Gastrocnemius medialis (tissue), 4 donors: ENCODE measurements at places on chromosomes 3 and 15.

DNA sequence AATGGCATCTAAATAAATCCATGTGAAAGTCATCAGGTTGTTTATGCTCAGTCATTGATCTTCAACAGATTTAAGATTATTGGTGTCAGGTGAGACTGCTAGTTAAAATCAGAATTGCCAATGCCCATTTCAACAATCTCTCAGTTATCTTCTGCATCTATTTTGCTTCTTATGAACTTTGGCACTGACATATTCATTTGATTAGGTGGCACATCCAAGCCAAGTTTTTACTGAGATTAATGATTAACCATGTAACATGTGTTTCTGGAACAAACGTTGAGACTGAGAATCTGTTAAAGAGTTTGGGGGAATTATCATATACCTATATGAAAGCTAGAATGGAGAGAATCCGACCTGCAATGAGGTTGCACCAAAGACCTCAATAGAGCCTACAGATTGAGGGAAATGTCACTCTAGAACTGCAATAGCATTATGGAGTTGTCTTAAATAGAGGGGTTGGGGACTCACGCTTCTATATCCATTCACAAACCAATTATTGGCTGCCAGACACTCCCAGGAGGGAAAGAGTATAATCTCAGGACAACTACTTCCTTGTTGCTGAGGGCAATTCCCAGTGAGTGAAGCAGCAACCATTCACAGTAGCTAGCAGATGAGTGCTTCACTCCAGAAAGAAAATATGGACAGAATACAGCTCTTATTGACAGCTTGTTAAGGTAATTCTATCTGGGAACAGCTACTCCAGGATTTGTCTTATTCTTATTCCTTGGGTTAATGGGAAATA lies 891.3 kb downstream of the SQOR start:
- no peak for DNase-seq

- no peak for DNase-seq
Measured at GRCh38 chr3:177460047-177460446, 262.8 kb upstream of the TBL1XR1 start.

DNA sequence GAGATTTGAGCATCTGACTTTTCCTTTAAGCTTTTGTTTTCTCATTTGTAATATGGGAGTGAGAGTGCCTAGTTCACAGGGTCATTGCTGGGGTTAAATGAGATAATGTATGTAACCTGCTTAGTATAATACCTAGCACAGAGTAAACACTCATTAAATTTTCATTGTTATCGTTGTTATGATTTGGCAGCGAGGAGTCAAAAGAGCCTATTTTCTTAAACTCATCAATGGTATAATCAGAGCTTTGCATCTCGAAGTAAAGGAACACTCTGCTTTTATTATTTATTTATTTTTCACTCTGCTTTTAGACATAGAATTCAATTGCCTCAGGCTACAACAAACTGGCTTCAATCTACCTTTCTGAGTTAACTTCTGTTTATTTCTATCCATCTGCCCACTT lies 52.8 kb downstream of the LPP start:
- no peak for DNase-seq

DNA sequence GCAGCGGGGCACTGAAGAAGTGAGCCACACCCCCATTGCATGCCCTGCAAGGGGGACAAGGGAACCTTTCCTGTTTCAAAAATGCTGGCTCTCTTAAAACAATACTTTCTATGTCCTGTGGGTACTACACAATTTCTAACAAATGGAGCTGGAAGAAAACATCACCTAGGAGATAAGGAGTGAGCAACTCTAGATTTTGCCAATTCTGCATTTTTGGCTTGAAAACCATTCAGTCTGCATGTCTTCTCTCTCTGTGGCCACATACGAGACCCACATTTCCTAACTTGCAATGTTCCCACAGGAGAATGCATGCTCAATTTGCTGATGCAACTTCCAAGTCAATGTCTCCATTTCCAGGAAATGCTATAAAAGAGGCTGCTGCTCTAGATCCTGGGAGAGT lies 662.0 kb downstream of the SQOR start:
- DNase-seq: no peak

DNA sequence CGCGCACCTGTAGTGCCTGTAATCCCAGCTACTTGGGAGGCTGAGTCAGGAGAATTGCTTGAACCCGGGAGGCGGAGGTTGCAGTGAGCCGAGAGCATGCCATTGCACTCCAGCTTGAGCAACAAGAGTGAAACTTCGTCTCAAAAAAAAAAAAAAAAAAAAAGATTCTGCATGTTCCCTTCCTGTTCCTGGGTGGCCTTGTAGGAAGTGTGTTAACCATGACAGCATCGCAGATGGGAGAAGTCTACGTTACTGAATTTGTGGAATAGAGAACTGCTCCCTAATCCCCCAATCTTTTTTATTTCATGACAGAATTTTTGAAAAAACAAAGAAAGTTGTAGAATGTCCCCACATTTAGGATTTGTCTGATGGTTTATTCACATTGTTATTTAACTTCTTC lies 45.4 kb downstream of the FOXL2 start:
- no peak for DNase-seq
